ENCODE measurements at places on chromosomes 2 and 18. TPM values are rescaled to one million over a fixed set of nuclear protein-coding genes. Genes with fewer than 3 reads are reported as not detected.

DNA sequence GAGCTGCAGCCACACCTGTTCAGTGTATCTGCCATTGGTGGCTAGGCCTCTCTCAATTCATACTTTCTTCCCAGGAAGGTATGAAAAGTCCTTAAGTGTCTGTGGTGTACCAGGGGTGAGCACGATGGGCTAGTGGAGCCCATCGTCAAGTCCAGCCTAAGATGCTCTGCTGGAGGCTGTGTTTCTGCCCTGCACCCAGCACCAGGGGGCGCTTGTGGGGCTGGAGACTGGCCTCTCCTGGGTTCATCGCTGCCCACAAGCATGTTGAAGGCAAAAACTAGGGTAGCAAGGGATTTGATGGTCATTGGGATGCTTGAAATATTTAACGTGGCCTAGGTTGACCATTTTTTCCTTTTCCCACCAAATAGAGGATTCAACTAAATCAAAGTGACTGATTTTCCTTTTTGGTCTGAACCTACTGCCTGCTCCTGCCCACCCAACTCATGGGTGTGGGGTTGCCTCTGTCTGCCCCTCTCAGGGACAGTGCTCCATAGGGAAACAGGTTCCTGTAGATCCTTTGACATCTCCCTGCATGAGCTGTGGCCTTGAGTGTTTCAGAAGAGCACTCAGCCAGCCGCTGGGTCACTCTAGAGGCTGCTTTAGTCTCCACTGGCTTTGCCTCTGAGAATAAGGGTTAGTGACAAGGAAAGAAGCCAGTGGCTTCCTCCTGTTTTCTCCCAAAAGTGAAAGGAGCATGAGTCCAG is 59.0 kb downstream of the TPGS2 start:
- DNase-seq: no peak

GRCh38 chr2:239811111-239811781 is 213.9 kb downstream of the NDUFA10 start:
- DNase-seq: no peak

DNA sequence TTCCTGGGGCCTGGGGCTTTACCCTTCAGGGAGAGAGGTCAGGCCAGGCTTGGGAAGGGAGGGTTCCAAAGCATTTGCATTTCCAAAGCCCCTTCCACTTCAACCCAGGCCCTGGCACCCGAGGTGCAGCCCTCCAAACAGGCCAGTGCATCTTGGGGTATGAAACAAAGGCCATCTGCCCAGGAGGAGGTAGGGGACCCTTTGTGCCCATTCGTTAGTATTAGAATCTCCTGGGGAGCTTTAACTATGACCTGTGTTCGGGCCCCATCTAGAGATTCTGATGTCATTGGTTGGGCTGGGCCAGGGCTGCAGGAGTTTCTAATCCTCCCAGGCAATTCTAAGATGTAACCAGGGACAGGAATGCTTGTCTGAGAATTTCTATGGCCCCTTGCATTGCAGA is 73.6 kb downstream of the CIB4 start:
- DNase-seq: no peak

DNA sequence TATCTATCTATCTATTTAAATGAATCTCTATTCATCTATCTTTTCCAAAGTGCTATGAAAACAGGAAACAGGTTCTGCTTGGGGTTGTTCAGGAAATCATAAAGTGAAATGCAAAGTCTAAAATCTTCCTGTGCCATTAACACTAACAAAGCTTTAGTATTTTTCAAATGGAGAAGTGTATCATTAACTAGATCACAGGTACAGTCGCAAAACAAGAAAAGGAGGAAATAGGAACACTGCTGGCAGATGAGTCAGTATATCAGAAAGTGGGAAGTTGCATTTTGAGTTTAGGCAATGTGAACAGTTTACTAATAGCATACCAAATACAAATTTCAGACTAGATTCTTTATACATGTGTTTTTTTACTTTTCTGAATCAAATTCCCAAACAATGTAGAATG is 888.5 kb upstream of the FSHR start:
- no peak for DNase-seq

The C1QL2 gene
- not detected for total RNA-seq

DNA sequence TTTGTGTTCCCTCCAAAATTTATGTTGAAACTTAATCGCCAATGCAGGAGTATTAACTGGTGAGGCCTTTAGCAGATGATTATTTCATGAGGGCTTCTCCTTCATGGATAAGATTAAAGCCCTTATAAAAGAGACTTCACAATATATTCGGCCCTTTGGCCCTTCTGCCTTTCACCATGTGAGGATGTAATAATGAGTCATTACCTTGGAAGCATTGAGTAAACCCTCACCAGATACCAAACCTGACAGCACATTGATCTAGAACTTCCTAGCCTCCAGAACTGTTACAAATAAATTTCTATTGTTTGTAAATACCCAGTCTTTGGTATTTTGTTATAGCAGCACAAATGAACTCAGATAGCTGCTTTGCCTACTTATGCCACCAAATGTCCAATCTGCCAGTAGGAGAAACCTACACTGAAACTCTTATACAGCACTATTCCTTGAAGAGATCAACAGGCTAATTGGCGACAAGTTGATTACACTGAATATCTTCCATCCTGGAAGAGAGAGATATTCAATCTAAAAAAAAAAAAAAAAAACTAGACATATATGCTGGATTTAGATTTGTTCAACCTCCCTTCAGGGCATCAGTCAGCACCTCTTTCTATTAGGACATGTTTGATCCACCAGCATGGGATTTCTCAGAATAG is 125.9 kb upstream of the COL5A2 start:
- no peak for DNase-seq

- no peak for DNase-seq
Observed at GRCh38 chr2:170345607-170346006, 167.7 kb downstream of the MYO3B start.

The ADCYAP1 gene
- not detected for total RNA-seq

The MAP2 gene
- total RNA-seq: 51.0 TPM

DNA sequence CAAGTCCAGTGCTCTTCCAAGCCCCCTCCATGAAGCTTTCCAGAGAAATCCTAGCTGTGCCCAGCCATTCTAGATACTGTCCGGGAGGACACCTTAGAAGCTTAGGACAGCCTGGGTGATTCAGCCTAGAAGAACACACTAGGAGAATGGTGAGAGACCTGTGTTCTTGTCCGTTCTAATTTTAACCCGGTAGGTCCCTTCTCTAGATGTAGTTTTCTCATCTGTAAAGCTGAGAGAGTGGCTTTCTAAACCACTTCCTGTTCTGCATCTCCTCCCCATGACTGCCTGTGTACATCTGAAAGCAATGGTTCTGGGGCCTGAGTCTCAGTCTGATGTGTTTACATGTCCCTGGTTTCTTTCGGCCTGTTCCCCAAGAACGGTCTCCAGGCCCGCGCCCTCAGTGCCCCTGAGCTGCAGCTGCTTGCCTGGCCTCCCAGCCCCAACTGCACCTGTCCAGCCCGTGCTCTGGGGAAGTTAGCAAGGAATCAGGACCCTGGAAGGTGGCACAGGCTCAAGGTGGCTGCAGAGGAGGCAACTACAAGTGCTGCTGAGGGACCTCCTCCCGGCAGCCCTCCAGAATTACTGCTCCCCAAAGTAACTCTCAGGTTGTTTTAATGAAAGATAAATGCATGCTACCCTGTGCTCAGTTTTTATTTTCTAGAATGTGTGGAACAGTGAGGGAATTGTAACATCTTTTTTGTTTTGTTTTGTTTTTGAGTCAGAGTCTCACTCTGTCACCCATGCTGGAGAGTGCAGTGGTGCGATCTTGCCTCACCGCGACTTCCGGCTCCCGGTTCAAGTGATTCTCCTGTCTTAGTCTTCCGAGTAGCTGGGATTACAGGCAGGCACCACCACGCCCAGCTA is 105.9 kb downstream of the LBH start:
- DNase-seq: no peak

DNA sequence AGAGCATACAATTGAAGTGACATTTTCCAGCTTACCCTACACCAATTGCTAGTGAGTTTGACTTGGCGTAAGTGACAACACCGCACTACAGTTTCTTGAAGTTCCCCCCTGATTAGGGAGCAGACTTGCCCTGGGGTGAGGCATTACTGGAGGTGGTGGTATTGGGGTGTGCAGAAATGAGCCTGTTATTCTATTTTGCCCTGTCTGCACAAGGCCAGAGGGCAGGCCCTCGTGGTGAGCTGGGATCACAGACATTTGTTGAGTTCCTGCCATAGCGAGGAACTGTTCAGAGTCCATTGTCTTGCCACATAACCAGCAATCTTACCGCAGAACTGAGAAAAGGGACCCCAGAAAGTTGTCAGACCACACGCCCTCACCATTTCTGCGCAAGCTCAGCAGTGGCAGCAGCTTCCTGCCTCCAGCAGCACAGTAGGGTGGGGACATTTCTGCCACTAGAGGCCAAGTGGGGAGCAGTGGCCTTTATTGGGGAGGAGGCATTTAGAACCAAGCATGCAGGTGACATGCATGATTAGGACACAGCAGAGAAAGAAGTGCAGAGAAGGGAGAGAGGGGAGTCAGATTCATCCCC is 103.6 kb upstream of the BCL2L11 start:
- DNase-seq: no peak

DNA sequence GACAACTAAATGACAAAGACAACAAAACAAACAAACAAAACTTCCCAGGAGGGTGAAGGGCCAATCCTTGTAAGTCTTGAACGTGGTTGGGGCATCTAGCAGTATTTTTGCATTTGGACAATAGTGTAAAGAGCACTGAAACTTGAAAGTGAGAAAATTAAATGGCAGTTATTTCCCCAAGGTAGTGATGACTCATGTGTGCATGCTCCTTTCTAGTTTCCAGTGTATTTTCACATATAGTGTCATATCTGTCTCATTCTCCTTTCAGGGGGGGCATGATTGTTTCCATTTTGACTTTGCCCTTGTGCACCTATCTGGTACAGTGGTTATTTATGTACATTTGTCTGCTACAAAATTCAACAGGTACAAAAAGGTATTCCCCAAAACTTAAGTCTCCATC is 39.5 kb downstream of the CERS6 start:
- no peak for DNase-seq

The NCK2 gene
- 25.4 TPM for total RNA-seq

Measured in fibroblast of lung (primary cell).